Stimulated activated CD8-positive, alpha-beta memory T cell treated with anti-CD3 and anti-CD28 coated beads, Interleukin-7, amount 100 ng/mL, for 1 hour (primary cell): ENCODE measurements at places on chromosomes 16 and 17.

DNA sequence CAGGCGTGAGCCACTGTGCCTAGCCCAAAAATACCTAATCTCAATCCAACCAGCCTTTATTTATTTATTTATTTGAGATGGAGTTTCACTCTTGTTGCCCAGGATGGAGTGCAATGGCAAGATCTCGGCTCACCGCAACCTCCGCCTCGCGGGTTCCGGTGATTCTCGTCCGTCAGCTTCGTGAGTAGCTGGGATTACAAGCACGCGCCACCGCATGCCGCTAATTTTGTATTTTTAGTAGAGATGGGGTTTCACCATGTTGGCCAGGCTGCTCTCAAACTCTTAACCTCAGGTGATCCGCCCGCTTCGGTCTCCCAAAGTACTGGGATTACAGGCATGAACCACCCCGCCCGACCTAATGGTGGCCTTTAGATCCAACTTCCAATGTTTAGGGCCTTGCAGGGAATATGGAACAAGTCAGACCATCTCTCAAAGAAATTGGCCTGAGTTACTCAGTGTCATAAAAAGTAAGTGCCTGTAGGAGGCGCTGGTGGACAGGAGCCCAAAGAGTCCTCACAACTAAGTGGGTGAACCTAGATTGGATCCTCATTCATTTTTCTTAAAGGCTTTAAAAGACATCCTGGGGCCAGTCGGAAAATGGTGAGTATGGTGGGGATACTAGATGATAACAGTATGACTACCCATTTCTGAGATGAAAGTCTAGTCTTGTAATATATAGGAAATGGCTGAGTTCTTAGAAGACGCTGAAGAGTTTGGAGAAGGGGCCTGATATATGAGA lies 4.6 kb downstream of the ZSCAN10 start:
- no peak for DNase-seq

- no peak for DNase-seq
Measured at GRCh38 chr16:4882633-4883285, 35.5 kb downstream of the UBN1 start.

GRCh38 chr16:24539850-24540601 lies 660 bp downstream of the RBBP6 start:
- peak; percentile 15 for DNase-seq

GRCh38 chr16:28504707-28505404 lies 1.8 kb downstream of the IL27 start:
- no peak for DNase-seq

DNA sequence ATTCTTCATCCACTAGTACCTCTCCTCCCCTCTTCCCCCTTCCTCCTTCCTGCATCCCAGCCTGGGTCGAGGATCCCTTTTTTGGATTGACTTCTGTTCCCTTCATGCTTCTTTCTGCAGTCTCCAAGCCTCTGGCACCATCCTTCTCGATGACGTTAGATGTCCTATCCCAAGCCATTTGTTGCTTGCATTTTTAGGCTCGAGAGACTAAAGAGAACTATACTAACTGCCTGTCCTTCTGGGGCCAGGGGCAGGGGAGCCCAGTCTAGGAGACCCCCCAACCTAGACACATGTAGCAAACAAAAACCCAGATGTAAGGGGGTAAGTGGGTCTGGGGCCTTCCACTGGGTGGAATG lies 23.9 kb downstream of the UNK start:
- no peak for DNase-seq

- no peak for DNase-seq
Measured at GRCh38 chr16:24734382-24734781, 4.9 kb downstream of the TNRC6A start.

DNA sequence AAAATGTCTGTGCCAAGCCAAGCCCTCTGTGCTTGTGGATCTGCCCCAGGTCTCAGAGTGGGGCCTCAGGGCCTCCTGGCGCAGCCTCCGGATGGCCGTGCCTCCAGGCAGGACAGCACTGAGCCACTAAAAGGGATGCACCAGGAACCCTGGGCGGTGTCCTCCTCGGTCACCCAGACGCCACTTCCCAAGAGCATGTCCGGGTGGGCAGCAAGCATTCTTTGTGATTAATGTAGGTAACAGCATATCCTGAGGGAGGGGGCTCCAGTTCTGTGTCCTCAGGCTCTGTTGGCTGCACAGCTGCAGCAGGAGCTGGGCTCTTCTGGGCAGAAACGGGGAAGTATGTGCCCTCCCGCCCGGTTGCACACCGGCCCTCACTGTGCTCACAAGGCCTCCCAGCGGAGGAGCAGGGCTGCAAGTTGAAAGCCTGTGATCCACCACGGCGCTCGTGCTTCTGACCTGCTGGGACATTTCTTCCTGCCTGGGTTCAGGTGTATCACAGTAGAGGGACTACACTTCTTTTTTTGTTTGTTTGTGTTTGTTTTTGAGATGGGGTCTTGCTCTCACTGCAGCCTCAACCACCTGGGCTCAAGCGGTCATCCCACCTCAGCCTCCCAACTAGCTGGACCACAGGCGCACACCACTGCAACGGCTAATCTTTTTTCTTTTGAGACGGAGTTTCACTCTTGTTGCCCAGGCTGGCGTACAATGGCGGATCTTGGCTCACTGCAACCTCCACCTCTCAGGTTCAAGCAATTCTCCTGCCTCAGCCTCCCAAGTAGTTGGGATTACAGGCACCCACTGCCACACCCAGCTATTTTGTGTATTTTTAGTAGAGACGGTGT lies 37.9 kb upstream of the CHMP6 start:
- no peak for DNase-seq

DNA sequence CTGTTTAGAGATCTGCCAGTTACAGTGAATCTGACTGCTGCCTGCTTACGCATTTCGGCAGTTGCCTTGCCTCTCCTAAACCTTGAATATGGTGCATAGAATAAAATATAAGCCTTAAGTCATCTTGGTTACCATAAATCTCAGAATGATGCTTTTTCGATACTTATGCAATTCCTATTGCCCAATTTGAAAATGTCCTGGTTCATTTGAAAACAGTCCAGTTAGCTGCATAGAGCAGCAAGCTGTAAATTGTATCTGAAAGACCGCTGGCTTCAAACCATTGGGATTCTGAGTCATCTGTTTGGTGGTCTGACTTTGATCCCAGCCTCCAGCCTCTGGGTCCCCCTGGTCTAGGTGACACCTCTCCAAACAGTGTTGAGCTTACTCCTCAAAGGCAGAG lies 2.7 kb upstream of the PRKCA start:
- no peak for DNase-seq

- no peak for DNase-seq
Measured at GRCh38 chr17:32206861-32207260, 58.8 kb upstream of the RHBDL3 start.

DNA sequence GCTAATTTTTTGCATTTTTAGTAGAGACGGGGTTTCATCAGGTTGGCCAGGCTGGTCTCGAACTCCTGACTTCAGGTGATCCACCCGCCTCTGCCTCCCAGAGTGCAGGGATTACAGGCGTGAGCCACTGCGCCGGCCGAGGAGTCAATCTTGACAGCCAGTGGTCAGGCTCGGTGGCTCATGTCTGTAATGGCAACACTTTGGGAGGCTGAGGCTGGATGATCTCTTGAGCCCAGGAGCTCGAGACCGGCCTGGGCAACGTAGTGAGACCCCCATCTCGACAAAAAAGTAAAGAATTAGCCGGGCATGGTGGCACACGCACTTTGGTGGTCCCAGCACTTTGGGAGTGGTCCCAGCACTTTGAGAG lies 608 bp upstream of the PGS1 start:
- DNase-seq, result no peak

- no peak for DNase-seq
Measured at GRCh38 chr16:30060836-30061554, 4.6 kb upstream of the ALDOA start.
